Epithelial cell of prostate (primary cell): ENCODE measurements at places on chromosomes 7 and 10.

GRCh38 chr10:99615426-99615825, 4.8 kb downstream of the SLC25A28 start:
- DNase-seq: no peak

DNA sequence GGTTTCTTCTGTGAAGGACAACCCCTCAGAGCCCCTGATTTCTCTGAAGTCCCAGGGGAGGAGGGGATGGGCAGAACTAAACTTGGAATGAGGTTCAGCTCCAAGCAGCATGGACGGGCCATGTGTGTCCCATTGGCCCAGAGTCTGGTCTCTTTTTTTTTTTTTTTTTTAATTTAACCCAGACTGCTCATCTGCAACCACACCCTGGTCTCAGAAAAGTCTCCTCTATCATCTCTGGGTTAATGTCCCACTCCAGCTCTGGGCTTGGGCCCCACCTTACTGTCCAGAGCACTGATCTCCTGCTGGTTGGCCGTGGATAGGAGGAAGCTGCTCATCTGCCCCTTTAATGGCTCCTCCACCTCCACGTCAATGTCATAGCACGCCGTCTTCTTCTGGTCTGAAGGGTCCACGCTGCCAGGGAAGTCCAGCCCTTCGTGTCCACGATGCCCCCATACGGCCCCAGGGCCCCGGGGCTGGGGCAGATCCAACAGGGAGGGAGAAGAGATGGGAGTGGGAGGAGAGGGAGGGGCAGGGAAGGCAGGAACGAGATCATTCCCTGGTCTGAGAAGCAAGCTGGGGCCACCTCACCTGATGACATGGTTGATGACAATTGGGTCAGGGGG, 7.7 kb downstream of the CHPF2 start:
- DNase-seq: no peak

GRCh38 chr7:85820702-85821443, 634.0 kb upstream of the SEMA3D start:
- DNase-seq: no peak

GRCh38 chr10:86981716-86982115, 13.4 kb downstream of the ADIRF start:
- DNase-seq: no peak

- no peak for DNase-seq
Observed at GRCh38 chr10:63788152-63788821, 267.1 kb downstream of the REEP3 start.

- no peak for DNase-seq
Observed at GRCh38 chr7:33050535-33051318, 11.8 kb downstream of the NT5C3A start.

DNA sequence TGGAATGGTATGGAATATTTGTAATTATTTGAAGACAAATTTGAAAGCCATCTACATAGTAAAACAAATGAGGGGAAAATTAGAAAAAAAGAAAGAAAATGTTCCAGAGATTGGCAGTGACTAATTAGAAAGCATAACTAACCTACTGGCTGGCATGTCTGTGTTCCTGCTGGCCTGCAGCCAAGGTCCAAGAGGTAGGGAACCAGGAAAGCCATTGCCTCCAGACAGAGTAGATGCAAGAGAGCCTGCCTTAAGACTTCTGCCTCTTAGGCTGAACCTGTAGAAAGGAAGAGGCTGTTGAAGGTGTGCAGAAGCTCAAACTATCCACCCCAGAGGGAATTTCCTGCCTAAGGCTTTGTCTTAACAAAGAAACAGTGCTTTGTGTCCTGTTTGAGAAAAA, 982.0 kb downstream of the SORCS1 start:
- no peak for DNase-seq
